HFFc6 (cell line): ENCODE measurements at places on chromosomes 2 and 18. TPM values are rescaled to one million over a fixed set of nuclear protein-coding genes. Genes with fewer than 3 reads are reported as not detected.

DNA sequence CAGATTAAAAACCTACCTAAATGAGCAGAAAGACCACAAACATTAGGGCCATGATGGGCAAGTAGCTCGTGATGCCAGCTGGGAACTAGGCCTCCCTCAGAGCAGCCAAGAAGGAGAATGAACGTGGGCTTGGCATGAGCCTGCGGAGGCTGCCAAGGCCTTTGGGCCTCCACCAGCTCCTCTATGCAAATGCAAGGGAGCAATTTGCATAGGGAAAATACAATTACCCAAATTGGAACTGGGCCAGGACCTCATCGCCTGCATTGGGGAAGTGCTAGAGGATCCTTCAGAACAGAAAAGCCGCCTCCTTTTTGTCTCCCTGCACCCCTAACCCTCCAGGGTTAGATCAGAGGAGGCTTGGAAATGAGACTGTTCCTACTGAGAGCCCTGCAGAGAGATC, 326.4 kb downstream of the SMAD2 start:
- H3K27ac ChIP-seq, result no peak overlapping the region
- DNase-seq, result no peak
- H3K36me3 ChIP-seq, result no peaks in the 10 kb centered on the region
- peaks cover 4% of the 10 kb centered on the region; the same call in 1 of the 2 replicates for H3K27me3 ChIP-seq
- no peak overlapping the region for H3K4me3 ChIP-seq
- no peaks in the 10 kb centered on the region for H3K4me1 ChIP-seq

GRCh38 chr2:174461221-174461620, 25.6 kb downstream of the GPR155 start:
- no peaks in the 10 kb centered on the region for H3K4me1 ChIP-seq
- H3K36me3 ChIP-seq, result no peaks in the 10 kb centered on the region
- H3K27ac ChIP-seq, result no peak overlapping the region
- no peak for DNase-seq

DNA sequence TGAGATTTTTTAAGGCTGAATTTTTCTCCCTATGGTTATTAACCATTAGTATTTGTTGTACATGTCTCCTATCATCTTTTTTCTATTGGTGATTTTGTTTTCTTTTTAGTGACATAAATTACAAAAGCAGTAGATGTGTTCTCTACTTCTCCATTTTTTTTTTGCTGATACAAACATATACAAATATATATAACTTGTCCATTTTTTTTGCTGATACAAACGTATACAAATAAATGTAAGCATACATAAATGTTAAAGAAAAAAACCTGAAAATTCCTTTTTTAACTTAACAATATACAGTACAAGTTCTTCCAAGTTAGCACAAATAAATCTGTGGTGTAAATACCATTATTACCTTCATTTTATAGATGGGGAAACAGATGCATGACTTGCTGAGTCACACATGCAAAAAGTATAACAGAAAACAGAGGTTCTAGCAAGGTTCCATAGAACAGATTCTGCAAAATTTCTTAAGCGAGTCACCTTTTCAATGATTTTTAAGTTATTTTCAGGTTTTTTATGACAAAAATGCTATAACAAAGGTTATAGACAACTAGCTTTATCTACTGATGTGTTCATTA, 2.1 kb downstream of the MSGN1 start:
- no peaks in the 10 kb centered on the region for H3K36me3 ChIP-seq
- no peak overlapping the region for H3K27ac ChIP-seq
- DNase-seq, result no peak
- peaks cover 8% of the 10 kb centered on the region; the same call in 1 of the 2 replicates for H3K27me3 ChIP-seq

CPLX4 gene
- total RNA-seq, result not detected in 3 replicates

ZNF514 gene
- 6.0 to 7.7 TPM (median 7.4 TPM) in 3 replicates for total RNA-seq

MSTN gene
- total RNA-seq, result not detected in 3 replicates

GRHL1 gene
- total RNA-seq, result 0.56 to 0.59 TPM (median 0.57 TPM) in 3 replicates
